ENCODE measurements at places on chromosomes 7 and 10. TPM values are rescaled to one million over a fixed set of nuclear protein-coding genes. Genes with fewer than 3 reads are reported as not detected.

GRCh38 chr7:6446838-6447580, 745 bp downstream of the DAGLB start:
- DNase-seq = peak; percentile 95

DNA sequence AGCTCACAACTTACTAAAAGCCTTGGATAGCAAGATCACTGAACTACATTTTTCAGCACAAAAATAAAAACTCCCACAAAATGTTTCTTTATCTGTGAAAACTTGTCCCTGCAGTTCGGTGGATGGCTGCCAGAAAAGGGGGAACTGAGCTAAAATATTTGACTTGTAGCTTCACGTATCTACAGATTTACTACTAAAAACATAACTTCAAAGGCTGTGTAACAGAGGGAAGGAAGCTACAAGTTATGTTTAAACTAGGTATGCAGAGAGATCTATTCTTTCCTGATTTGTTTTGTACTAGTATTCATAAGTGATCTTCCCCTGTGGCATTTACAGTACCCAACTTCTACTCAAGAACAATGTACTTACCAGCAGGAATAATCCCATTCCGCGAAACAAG, 25.1 kb downstream of the SGCE start:
- DNase-seq = no peak

GRCh38 chr7:20140291-20141001, 76.7 kb downstream of the MACC1 start:
- DNase-seq = no peak

DNA sequence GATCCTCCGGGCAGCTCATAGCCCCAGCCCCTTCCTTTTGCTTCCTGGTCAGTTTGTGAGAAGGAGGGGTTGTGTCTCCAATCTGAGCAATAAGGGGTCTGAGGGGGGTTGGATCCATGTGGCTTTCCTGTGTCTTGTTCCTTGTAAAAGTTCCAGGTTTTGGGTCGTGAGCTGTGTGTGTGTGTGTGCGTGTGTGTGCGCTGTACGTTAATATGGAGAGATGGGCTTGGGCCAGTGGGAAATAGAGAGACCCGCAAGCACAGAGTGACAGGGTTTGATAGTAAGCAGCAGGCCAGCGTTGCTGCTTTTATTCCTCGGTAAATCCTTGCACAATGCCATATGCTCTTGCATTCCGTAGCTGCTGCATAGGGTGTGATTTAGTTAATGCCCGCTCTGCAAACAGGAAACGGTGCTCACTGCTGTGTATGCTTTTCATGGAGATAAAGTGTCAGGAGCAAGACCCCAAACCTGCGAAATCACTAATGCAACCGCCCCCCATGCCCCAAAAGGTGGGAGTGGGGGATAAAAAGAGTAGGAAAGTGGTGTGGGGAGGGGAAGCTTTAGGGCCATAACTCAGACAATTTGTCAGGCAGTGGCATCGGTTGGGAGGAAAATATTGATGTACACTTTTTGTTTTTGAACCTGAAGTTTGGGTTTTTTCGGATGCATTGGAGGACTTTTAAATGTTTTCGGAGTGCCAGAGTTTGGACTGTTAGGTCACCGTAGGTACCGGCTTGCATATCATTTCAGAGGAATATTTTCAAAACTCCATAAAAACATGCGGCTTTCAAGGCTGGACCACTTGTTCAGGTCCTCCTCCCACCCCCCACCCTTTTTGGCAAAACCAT, 108.7 kb downstream of the TCF7L2 start:
- no peak for DNase-seq

GRCh38 chr7:16583834-16584233, 57.2 kb downstream of the LRRC72 start:
- DNase-seq = no peak

DNA sequence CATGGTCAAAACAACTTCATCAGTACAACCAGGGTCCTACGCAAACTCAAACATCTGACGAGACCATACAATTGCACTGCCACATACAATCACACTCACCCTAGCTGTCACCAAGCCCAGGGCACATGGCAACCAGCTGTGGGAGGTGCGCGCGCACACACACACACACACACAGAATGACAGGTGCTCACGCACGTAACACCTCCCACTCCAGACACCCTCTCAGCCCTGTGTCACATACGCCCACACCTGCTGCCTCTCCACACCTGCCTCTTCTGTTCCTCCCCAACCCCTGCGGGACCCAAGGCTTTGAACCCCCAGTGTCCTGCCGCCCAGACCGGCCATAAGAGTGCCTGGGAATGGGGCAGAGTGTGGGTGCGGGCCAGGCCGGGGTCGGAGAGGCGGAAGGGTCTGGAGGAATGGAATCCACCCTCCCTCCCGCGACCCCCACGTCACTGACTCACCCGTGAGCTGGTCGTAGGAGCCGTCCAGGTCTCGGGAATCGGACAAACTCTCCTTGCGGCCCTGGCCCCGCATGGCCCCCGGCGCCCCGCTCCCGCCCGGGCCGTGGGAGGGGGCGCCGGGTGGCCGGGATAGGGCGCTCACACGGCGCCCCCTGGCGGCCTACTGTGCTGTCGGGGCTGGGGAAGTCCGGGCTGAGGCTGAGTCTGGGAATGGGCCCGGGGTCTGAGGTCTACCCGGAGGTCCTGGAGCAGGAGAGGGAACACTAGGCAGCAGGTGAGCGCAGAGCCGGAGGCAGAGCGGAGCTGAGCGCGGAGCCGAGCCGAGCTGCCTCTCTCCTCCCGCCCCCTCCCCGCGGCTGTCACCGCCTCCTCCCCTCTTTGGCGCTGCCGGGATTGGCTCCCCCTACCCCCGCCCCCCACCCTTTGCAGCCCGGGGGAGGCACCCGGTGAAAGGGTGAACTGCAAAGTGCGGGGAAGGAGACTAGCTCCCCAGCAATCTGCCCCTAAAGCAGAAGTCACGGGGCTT, at the start of gene KCNIP2:
KCNIP2 (minus strand) TSS at position 769 of the 990 bp plus-strand sequence; CDS start at position 537, 232 bp downstream.
- DNase-seq = no peak

DNA sequence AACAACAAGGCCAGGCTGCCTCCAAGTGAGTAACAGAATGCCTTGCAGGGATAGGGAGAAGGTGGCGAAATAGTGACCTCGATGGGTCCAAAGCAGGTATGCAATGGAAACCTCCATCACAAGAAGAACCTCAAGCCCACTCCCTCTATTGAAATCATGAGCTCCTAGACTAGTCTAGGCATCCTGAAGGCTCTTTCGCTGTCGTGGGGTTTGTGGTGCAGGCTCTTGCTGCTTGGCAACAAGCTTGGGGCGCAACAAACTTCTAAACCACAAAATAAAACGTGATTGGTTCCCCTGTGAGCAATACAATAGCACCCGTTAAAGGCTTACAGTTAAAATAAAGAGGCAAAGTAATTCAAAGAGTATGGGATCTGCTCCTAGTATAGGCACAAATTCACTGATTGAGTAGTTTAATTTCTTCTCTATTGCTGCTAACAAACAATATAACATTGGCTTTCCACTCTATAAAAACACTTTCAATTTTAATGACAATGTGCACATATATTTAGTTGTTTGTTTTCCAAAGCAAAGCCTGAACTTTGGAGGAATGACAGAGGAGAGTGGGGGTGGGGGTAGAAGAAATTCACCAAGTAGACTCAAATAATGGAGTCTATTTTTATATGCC, 64.1 kb downstream of the C10orf67 start:
- no peak for DNase-seq

DNA sequence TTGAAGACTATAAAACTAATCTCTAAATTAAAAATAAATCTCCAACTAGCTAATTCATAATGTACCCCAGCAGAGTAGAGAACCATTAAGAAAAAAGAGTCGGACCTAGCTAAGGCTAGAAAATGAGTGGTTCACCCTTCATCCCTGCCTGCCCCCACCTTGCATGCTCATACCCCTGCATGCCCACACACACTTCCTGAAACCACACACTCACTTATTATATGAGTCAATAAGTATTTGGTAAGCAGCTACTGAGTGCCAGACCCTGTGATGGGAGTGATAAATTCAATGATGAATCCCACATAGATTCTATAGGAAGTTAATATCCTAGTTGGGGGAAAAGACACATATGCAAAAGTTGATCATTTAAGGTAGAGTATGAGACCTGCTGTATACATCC, 152.9 kb upstream of the INHBA start:
- DNase-seq = no peak

ASIC3 gene
- total RNA-seq = under 0.01 TPM

SLC18A3 gene
- total RNA-seq = not detected

KIN gene
- 2.9 TPM for total RNA-seq

SKIDA1 gene
- total RNA-seq = 3.8 TPM

PIP gene
- not detected for total RNA-seq
